ENCODE measurements at places on chromosomes 2 and 18. TPM values are rescaled to one million over a fixed set of nuclear protein-coding genes. Genes with fewer than 3 reads are reported as not detected.

- DNase-seq: no peak
Observed at GRCh38 chr2:14072338-14072737, 560.2 kb upstream of the LRATD1 start.

Gene SLC4A5
- 2.2 TPM for polyA plus RNA-seq

DNA sequence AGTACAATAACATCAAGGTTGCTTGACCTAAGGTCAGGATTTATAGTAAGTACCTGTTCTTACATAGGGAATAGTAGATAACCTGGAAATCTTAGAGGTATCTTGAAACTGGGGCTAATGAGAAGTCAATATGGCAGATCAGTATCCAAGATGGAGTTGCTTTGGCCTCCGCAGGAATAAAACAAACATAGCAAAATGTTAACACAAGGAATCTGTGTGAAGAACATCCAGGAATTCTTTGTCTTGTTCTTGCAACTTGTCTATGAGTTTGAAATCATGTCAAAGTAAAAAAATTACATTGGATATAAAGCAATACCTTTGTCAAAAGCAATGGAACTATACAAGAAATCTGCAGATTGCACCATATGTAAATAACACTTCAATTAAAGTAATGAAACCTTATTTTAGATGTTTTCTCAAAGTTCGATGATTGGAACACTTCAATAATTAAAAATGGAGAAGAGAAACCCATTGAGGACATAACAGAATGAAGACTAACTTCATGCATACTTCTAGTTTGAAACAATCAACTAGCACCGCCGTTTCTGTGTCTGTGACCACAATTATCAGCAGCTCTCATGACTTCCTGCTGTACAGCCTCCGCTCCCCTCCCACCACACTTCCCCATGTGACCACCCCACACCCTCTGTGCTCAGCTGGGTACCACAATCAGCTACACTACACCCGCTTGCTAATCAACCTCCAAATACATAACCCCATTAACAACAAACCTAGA, 27.6 kb downstream of the C2orf76 start:
- DNase-seq: no peak

Gene STEAP3
- 1.5 TPM for polyA plus RNA-seq

DNA sequence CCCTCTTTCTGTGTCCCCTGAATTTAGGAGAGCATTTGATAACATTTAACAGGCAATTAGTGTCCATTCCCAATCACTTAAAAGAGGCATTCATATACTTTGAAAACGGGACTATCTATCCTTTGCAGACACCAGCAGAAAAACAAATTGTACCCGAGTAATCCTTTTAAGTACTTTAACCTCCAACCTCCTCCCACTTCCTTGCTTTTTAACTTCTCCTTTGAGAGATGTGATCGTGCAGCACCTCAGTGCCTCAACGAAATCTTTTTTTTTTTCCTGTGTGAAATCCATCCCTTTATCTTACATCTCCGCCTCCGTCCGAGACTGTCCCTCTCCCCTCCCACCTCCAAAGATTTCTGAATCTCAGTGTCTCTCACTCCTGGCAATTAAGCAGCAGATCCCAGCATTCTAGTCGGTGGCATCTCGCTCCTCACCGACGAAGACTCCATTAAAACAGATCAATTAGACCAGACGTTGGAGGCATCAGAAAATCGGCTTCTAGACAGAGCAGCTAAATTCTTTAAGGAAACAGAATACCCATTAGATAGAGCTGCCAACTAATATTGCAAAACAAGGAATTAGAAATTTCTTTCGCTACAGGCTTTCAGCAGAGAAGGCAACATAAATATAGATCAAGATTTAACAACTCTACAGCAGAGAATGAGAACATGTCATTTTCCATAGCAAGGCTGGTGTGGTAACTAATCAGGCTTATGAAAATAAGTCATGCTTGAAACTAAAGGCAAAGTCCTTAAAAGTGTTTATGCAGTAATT, 1.9 kb upstream of the TMEFF2 start:
- no peak for DNase-seq

- DNase-seq: no peak
Observed at GRCh38 chr2:230873661-230874401, 9.1 kb downstream of the ITM2C start.

DNA sequence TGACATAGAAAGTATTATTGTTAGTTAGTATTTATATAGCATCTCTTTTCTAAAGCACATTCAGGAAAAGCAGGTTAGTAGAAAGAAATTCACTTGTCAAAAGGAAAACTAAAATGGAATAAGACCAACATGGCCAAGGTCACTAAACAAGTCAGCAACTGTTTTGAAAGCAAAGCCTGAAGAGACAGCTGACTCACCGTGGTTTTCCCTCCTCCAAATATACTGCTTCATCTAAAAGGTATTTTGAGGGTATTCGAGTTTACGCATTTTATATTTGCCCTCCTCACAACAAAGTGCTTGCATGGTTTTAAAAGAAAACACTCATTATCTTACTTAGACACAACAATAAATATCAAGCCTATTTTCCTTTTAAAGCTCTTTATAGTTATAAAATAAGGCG, 24.0 kb downstream of the ZNF385B start:
- DNase-seq: no peak

Gene MPP4
- 0.19 TPM for polyA plus RNA-seq

- no peak for DNase-seq
Observed at GRCh38 chr2:178917555-178917954, 110.3 kb upstream of the TTN start.

Gene CYBRD1
- 46.7 TPM for polyA plus RNA-seq

Gene PAX3
- polyA plus RNA-seq: not detected

GRCh38 chr2:66771359-66771976, 336.5 kb downstream of the MEIS1 start:
- DNase-seq: no peak

Gene RFX8
- polyA plus RNA-seq: 0.96 TPM

Gene RNF138
- 68.8 TPM for polyA plus RNA-seq

Gene SERPINB11
- not detected for polyA plus RNA-seq

Gene SMYD1
- 0.18 TPM for polyA plus RNA-seq

GRCh38 chr2:37343537-37344434, 644 bp upstream of the QPCT start:
- no peak for DNase-seq

- DNase-seq: no peak
Observed at GRCh38 chr18:39741755-39742466, 2176.3 kb upstream of the CELF4 start.

DNA sequence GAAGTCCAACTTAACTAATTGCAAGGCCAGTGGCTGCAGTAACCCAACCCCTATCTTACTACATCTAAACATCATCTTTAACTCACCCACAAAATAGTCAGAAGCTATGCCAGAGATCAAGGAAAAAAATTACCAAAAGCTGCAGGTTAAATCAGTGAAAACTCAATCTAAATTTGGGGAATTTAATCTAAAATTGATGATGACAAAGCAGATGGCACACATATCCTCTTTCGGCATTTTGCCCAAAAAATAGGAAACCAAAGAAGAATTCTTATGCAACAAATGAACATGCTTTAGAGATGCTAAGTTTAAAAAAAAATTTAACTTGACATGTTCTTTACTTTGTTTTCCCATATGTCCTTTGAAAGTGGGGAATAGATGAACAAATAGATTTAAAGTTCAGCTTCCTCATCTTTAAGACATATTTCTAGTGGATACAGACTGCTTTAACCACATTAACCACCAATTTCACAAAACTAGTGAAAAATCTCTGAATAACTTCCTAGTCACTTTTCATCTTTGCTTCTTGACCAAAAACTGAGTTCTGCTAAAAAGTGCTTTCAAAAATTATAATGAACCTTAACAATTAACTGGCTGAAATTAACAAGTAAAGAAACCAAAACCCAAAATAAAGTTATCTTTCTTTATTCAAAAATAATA, 74.3 kb upstream of the CCDC150 start:
- DNase-seq: no peak

DNA sequence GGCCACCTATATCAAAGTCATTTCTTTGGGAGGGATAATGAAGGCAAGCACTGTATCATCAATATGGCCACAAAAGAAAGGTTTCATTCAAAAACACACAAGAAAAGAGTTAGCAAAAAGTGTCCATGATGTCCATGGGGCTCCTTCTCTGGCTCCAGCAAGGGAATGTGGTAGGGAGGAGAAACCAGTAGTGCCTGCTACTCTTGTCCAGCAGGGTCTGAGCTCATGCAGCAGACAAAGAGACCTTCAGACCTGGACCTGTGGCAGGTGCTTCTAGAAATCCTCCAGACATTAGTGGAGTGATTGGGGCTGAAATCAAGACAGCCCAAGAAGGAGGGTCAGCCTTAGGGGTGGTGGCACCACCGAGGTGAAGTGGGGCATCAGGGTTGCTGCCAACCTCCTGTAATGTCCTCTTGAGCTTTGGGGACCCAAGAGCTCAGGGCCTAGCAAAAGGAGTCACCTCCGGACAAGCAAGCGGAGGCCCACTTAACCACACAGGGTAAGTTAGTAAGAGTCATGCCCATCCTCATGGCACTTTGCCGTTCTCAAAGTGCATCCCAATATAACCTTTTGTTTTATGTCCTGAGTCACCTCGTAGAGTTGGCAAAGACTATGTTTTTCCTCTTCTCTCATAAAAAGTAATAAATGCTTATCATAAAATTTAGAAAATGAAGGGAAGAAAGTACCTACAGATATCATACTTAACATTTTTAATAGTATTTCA, 112.6 kb upstream of the YPEL5 start:
- DNase-seq: no peak

Gene ANKRD53
- 0.49 TPM for polyA plus RNA-seq

GRCh38 chr2:27353762-27354596, 2.6 kb downstream of the GTF3C2 start:
- no peak for DNase-seq

DNA sequence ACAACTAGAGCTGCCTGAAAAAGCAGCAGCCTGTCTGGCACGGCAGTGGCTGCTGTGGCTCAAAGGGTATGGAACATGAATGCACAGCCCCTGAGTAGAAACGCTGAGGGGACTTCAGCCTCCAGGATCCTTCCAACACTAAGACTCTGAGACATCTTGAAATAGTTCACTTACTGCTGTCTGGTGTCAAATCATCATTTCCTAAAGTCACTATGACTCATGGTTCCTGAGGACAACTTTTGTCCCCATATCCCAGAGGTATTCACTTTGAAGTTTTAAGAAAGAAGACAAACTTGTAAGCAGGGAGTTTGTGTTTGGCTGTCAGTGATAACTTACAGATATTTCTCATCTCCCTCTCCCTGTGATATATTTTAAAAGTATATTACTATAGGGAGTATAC, 33.3 kb upstream of the NEB start:
- no peak for DNase-seq

DNA sequence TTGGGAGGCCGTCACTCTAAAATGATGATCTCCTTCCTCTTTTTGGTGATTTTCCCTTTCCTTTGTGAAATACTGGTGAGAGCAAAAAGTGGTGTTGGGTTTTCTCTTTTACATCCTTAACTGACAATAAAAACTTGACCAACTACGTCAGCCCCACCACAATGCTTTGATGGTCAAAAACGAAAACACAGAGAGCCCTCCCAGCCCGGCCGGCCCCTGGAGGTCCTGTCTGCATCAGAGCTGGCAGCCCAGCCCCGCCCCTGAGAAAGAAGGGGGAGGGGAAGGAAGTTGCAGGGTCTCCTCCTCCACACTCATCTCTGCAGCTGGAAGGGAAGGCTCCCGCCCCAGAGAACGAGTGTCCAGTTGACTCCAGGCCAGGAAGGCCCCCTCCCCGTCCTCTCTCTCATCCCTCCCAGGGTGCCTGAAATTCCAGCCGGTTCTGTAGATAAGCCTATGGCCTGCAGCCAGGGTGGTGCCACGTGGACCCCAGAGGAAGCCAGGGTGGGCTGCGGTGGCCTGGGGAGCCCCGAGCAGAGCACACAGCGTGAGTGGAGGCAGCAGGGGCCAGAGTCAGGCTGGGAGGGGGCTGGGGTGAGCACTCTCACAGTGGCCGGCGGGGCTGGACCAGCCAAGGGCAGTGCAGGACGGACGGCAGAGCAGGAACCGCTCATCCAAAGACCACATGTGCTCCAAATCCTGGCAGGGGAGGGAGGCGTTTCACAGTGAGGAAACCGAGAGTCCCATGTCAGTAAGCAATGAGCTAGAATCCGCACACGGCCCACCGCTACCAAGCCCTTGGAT, 19.8 kb downstream of the BIN1 start:
- no peak for DNase-seq

Gene TMEM247
- polyA plus RNA-seq: not detected

GRCh38 chr2:240458044-240458899, 22.8 kb downstream of the GPC1 start:
- DNase-seq: no peak

Gene GNAL
- polyA plus RNA-seq: 3.9 TPM

Gene DSC3
- polyA plus RNA-seq: 4.4 TPM

Gene KCNG3
- polyA plus RNA-seq: 0.92 TPM

Gene FEV
- polyA plus RNA-seq: 0.10 TPM

Gene MIB1
- 70.5 TPM for polyA plus RNA-seq

- DNase-seq: no peak
Observed at GRCh38 chr18:80070825-80071224, 36.6 kb downstream of the RBFA start.

GRCh38 chr2:11090187-11090586, 65.1 kb upstream of the SLC66A3 start:
- no peak for DNase-seq

GRCh38 chr18:62398291-62398690, 73.2 kb downstream of the TNFRSF11A start:
- DNase-seq: no peak

DNA sequence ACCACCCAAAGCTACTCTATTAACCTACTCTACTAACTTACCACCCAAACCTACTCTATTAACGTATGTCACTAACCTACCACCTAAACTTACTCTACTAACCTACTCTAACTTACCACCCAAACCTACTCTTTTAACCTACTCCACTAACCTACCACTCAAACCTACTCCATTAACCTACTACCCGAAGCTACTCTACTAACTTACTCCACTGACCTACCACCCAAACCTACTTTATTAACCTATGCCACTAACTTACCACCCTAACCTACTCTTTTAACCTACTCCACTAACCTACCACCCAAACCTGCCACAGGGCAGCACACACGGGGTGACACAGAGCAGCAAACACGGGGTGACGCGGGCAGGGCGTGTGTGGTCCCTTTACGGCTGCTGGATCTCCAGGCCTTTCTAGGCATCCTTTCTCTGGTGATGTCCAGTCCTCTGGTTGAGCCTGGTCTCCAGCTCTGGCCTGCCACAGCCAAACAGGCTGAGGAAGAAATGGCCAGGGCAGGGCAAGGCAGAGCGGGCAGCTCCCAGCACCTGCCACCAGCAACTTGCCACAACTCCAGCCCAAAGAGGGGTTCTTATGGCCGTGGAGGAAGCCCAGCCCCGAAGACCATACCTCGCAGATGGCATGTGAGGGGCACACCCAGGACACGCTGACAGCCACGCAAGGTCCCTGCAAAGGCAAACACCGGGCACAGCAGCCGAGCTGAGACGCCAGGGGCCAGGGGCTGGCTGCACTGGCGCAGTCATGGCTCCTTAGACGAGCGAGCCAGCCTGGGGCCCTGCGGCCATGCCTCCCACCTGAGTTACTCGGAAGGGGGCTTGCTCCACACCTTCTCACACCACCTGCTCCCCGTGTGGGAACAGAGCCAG, 25.7 kb downstream of the PXDN start:
- no peak for DNase-seq

Gene RFTN2
- 21.4 TPM for polyA plus RNA-seq

Gene ZNF804A
- 1.8 TPM for polyA plus RNA-seq

- DNase-seq: no peak
Observed at GRCh38 chr18:59708988-59709387, 11.8 kb upstream of the CCBE1 start.

Gene ZSWIM2
- not detected for polyA plus RNA-seq

Gene FABP1
- 28.8 TPM for polyA plus RNA-seq

Gene CYP26B1
- 12.6 TPM for polyA plus RNA-seq

Gene IL1F10
- polyA plus RNA-seq: not detected

Gene SCN1A
- polyA plus RNA-seq: 0.28 TPM
